Stimulated activated CD8-positive, alpha-beta memory T cell treated with anti-CD3 and anti-CD28 coated beads, Interleukin-7, amount 100 ng/mL, for 1 hour (primary cell): ENCODE measurements at places on chromosomes 11 and 22.

DNA sequence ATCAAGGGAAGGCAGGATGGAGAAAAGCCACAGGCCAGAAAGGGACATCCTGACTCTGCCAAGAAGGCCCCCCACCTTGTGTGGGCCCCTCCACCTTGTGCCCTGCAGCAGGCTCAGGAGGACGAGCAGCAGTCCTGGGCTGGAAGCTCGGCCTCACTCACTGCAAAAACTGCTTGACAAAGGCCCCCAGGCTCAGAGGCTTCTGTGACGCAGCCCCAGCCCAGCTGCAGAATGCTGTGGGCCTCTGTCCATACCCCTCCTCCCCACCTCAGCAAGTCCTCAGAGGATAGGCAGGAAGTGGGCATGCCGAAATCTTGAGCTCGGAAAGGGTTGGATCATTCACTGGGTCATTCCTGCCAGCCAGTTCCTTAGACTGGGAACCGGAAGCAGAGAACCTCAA is 61.9 kb downstream of the NRXN2 start:
- no peak for DNase-seq

GRCh38 chr11:47399860-47400767 is 8.3 kb upstream of the SLC39A13 start:
- DNase-seq, result no peak

- no peak for DNase-seq
Observed at GRCh38 chr11:88337987-88338668, 592 bp upstream of the CTSC start.

GRCh38 chr11:85355921-85356320 is 271.2 kb downstream of the DLG2 start:
- no peak for DNase-seq

GRCh38 chr22:22161924-22162851 is 82.4 kb upstream of the VPREB1 start:
- DNase-seq, result no peak

- DNase-seq, result no peak
Observed at GRCh38 chr11:128956401-128957201, 13.9 kb upstream of the TP53AIP1 start.

- DNase-seq, result no peak
Observed at GRCh38 chr22:41517172-41518047, 26.9 kb downstream of the POLR3H start.

DNA sequence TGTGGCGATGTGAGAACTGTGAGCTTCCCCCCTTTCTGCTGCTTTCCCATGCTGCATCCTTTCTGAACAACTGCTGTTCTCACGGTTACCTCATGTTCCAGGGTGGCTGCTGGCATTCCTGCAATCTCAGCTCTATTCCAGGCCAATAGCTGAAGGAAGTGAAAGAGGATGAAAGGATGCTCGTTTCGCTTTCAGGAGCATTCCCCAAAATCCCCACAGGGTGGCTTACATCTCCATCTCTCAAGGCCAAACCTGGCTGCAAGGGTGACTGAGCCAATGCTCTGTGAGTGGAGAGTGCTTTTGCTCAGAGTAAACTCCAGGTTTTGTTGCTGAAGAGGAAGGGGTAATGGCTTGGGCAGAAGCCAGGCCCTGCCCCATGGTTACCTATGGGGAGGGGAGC is 848.2 kb downstream of the BRD1 start:
- no peak for DNase-seq

GRCh38 chr11:63768237-63769041 is at the start of gene ZFTA:
Gene ZFTA, minus strand, starts transcription at chr11:63768775. Its CDS starts 153 bp downstream, at chr11:63768622.
- DNase-seq, result peak; percentile 54

- no peak for DNase-seq
Observed at GRCh38 chr11:1208394-1209261, 14.2 kb upstream of the MUC5B start.

GRCh38 chr22:30297991-30298701 is 8.8 kb upstream of the CASTOR1 start:
- no peak for DNase-seq

DNA sequence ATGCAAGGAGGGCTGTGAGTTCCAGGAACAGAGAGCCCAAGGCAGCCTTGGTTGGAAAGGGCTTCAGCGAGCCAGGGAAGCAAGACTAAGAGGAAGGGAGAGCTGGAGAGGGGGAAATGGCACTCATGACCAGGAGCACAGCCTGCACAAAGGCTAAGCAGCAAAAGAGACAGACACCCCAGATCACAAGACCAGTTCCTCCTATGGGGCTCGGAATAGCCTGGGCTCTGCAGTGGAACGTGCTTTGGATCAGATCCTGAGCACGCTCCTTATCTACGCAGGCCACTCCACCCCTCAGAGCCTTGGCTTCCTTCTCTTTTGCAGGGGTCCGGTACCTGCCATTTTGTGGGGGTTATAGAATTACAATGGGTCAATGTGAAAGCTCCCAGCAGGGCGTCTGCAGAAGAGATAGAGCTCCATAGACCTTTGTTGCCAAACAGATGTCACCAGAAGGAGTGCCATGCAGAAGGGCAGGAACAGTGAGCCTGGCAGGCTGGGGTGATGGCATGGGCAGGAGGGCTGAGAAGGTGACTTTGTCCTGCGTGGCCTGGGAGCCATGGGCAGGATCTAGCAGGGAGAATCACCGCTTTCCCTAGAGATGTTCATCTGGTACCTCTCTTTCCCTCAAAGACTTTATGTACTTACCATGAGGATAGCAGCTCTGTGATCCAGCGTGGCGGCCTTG is 33.8 kb downstream of the ZC3H7B start:
- DNase-seq, result no peak

DNA sequence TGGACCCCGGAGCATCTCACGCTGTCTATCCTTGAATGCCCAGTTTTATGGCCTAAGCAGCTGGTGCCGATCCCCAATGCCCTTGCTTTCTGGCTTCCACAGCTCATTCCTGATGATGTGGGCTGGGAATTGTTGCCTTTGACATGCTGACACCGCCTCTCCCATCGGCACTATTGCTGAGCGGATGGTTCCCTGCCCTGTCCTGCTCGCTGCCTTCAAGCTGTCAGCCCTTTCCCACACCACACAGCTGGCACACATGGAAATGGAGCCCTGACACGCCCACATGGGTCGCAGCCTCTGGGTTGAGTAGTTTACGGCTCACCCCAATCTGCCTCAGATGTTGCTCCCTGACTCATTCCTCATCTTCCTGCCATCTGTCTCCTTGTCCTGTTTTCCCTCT is 110.2 kb upstream of the SESN3 start:
- DNase-seq, result no peak

GRCh38 chr11:100328626-100329340 is 358.3 kb upstream of the ARHGAP42 start:
- no peak for DNase-seq

GRCh38 chr11:108069947-108070346 is 51.4 kb upstream of the ACAT1 start:
- no peak for DNase-seq

DNA sequence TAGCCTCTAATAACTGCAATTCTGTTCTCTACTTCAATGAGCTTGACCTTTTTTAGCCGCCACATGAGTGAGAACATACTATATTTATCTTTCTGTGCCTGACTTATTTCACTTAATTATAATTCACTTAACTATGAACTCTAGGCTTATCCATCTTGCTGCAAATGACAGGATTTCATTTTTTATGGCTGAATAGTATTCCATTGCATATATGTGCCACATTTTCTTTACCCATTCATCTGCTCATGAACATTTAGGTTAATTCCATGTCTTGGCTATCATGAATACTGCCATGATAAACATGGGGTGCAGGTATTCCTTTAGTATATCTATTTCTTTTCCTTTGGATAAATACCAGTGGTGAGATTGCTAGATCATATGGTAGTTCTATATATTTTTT is 85.2 kb downstream of the CWC15 start:
- DNase-seq, result no peak

- no peak for DNase-seq
Observed at GRCh38 chr11:57546869-57547475, 9.6 kb downstream of the SMTNL1 start.

DNA sequence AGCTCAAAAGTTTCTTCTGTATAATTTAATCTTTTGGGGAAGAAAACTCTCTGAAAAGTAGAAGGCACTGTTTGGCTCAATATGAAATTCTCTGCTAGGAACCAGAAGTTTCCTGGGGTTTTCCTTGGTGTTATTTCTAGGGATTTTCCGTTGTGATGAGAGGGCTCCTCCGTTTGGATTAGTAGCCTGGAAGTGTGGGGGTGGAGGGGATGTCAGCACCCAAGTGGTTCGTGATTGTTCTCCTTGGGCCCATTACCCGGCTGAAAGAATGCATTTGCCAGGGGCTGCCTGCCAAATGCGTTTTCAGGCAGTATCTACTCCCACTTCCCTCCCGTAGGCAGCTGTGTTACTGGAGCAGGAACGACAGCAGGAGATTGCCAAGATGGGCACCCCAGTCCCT is 4.3 kb downstream of the SF3B2 start:
- DNase-seq, result no peak

- DNase-seq, result no peak
Observed at GRCh38 chr11:14021738-14022137, 59.2 kb downstream of the SPON1 start.
